Activated T-cell treated with anti-CD3 and anti-CD28 coated beads for 4 hours (primary cell): ENCODE measurements at places on chromosomes 13 and 19.

DNA sequence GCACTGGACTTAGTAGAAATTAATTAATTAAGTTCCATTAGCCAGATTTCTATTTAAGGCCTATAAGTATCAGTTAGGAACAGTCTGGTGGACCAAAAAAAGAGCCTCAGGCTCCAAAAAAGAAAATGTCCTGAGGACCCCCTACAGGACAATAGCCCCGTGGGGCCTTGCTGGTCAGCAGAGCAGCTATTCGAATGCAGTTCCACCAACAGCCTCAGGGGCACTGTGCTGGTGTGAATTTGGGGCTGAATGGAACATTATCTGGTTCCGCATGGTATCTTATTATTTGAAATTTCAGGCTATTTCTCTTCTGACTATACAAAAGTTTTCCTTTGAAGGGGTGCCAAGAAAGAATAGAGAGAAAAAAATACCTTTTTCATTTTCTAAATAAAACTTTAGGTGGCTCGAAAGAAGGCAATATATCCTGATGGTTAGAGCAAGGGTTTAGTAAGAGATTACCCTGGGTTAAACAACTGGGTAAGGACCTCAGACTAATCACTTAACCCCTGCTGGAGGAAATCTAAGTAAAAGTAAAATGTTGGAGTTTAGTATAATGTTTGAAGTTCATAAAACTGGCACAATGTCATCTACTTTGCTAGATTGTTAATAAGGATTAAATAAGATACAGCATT is 147.2 kb downstream of the MIPEP start:
- DNase-seq = no peak

DNA sequence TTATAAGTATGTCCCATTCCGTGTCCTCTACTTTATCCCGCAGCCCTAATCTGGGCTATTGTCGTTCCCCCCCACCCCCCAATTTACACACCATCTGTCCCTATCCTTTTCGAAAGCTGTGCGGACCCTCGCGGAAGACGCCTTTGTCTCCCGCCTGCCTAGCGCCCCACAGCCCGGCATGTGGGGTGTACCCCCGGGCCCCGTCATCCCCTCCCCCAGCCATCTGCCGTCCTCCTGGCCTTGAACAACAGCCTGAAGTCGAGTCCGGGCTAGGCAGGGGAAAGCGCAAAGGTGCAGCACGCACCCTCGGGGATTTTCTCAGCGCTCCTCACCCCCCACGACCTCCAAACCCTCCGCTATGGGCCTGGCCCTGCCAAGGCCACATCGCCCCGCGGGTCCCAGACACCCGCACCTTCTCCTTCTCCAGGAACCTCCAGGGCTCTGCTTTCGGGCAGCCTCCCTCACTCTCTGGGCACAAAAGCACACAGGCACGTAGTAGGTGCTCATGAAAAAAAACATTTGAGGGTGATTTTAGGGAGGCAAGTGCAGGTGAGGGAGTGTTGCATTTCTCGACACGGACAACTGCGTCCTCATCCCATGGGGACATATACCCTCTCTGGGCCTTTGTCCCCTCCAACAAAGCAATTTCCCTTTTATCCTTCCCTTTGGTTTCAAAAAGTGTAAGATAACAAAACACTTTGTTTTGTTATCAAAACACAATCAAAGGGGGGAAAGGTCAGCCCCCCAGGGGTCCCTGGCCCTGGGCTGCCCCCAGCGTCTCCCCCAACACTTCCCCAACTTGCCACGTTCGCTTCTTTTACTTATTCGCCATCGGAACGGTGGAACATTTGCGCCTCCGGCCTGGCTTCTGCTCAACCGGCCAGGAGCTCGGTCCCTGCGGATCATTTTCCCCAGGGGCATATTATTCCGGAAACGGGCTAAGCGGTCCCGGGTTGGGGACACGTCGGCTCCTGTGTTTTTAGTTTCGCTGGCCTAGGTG is 16.4 kb downstream of the CCDC124 start:
- DNase-seq = no peak

- DNase-seq = no peak
Measured at GRCh38 chr19:7645656-7646425, 8.9 kb downstream of the STXBP2 start.

- DNase-seq = no peak
Measured at GRCh38 chr13:112455476-112456059, 79.4 kb downstream of the SPACA7 start.

DNA sequence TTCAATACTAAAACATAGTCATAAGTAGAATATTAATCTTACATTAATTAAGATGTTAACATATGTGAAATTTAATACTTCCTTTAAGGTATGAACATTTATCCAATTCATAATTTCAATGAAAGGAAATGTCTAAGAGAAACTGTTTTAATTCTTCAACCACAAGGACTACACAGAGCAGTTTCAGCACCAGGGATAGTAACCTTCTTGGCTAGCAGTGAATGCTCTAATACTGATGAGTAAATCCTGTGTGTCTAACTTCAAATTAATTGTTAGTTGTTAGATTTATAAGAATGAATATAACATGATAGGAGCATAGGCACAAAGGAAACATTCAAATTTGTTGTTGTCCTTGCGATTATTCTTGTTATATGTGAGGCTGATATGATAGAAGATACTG is 15.6 kb upstream of the NBEA start:
- no peak for DNase-seq

DNA sequence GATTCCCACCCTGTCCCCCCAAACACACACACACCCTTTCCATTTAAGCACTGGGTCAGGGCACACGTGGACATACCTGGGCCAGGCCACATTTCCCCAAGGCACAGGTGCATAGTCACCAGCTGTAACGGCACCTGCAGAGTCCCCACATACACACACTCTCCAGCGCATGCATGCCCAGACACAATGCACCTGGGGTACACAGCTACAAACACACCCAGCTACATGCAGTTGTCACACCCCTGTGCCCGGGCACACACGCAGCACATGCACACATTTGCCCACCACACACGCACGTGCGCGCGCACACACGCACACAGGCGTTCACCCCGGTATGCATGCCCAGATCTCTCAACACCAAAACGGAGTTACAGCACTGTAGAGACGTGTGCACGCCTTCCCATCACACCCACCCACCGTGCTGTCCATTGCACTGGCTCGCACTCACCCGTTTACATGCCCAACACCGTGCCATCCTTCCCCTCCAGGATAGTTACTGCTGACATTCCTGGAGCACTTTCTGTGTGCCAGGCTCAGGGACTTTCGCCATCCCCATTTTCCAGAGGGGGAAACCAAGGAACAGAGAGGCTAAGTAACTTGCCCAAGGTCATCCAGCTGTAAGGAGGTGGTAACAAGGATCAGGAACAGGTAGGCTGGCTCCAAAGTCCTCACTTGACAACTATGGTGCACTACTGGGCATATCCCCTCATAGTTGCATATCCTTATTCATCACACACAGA is 749 bp upstream of the SHANK1 start:
- no peak for DNase-seq

DNA sequence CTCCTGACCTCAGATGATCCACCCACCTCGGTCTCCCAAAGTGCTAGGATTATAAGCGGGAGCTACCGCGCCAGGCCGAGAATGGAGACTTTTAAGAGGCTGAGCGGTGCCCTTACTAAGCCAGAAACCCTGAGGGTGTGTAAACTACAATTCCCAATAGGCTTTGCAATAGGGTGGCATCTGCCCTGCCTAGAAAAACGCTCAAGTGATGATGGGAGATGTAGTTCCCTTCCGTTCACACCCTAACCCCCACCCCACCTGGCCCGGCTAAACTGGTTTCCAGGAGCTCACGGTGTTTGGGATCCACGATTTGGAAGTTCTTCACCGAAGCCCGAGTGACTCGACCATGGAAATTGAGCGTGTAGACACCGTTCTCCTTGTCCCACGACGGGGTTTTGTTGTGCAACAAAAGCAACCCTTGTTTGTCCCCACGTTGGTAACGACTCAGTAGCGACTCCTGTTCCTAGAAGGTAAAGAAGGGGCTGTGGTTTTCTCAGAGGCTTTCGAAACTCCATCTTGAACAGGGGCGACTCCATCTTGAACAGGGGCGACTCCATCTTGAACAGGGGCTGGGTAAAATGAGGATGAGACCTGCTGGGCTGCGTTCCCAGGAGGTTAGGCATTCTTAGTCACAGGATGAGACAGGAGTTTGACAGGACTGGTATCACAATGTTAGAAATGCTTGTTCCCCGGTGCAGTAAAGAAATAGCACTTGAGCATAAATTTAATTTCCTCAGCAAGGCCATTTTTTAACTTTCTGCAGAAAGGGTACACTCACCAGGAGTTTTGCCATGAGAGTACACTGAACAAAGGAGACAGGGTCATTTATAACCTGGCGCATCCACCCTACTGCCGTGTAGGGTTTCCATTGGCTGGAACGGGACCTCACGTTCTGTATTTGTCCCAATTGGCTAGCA is 9.8 kb downstream of the PPP1R15A start:
- no peak for DNase-seq

DNA sequence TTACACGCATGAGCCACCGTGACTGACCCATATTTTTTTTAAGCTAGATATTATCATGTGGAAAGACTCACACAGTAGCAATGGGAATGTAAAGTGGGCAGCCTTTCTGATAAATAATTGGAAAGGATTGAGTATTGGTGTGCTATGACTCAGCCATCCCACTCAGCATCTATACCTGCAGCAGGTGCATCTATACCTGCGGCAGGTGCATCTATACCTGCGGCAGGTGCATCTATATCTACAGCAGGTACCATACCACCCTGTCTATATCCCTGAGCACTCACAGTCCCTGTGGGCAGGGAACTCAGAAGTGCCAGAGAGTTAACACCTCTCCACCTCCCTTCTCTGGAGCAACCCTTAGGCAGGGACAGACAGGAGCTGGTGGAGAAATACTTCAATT is 5.2 kb upstream of the LRRC8E start:
- no peak for DNase-seq

DNA sequence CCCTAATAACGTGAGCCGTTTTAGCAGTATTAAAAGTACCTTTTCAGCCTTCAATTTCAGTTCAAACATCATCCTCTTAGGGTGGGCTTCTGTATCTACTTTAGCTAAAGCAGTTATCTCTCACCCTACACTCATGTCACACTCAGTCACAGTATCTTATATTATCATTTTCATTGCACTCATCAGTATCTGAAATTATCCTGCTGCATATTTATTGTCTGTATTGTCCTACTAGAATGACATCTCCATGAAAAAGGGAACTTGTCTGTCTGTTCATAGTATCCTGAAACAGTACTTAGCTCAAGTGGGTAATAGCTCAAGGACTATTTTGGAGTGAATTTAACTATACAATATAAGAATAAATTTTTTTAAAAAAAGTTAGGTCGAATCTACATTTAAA is 19.9 kb upstream of the RFC3 start:
- DNase-seq = no peak

- no peak for DNase-seq
Measured at GRCh38 chr13:24270639-24271141, 38.7 kb upstream of the C1QTNF9 start.

DNA sequence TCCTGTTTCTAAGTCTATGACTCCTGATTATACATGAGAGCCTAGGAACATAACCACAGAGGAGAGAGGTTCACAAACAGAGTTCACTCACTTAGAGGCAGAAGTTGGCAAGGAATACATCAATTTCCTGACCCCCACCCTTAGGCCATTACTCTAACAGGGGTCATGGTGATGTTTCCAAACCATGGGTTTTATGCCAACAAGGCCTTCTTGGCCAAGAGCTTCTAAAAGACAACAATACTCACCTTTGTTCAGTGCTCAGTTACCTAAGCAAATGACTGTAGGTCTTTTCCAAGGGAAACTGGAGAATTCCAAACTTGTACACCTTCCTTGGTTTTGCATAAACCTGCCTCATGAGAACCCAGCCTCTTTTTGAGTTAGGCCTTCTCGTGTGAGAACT is 52.6 kb downstream of the ERICH4 start:
- no peak for DNase-seq

DNA sequence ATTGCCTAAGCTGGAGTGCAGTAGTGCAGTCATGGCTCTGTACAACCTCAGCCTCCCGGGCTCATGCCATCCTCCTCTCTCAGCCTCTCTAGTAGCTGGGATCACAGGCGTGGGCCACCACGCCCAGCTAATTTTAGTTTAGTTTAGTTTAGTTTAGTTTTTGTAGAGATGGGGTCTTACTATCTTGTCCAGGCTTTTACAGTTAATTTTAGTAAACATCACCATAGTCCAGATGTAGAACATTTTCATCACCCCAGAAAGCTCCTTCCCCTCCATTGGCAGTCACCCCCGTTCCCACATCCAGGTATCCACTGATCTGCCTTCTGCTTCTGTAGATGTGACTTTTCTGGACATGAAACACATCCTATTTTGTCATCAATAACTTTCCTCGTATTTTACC is 41.1 kb downstream of the DNM2 start:
- no peak for DNase-seq

GRCh38 chr19:28705008-28705407 is 507.9 kb downstream of the UQCRFS1 start:
- DNase-seq = no peak

DNA sequence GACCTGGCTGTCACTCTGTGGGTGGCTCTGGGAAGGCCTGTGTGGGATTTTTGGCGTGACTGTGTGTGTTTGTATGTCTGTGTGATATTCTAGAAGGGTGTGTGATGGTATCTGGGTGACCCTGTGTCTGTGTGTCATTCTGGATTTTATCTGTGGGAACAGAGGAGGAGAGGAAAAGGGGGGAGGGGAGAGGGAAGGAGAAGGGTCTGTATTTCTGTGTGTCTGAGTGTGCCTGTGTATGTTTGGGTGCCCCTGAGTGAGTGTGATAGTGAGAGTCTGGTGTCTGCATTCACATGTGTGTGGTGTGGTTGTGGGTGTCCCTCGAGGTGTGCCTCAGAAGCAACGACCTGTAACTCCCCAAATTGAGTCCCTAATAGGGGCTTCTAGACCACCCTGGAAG is 8.1 kb upstream of the NFIX start:
- no peak for DNase-seq

- no peak for DNase-seq
Measured at GRCh38 chr13:99067159-99067985, 89.5 kb upstream of the DOCK9 start.

DNA sequence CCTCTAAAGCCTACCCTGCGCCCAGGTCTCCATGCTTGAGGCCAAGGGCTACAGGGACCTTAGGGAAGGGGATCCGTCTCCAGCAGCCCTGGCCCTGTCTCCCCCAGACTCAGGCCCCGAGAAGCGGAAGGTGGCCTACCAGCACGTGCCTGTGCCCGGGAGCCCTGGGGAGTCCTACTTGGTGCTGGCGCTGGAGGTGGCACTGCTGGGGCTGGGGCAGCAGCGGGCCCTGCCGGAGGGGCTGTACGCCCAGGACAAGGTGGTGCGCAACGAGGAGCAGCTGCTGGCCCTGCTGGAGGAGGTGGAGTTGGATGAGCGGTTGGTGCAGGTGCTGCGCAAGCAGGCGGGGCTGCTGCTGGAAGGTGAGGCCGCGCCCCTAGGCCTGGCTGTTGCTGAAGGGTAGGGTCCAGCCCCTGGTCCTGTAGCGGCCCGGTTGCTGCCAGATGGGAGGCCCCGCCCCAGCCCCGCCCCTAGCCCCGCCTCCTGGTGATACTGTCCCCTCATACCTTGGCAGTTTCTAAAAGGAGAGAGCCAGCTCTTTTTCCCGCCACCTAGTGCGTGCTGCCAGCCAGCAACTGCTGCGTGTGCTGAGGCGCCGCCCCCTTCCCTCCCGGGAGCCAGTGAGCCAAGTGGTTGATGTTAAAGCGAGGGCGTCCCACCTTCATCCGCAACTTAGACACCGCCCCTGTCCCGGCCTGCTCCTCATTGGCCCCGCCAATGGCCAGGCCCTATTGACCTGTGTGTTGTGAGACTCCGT is 22.6 kb downstream of the ZSWIM4 start:
- DNase-seq = no peak

- no peak for DNase-seq
Measured at GRCh38 chr13:93307651-93308050, 81.0 kb downstream of the GPC6 start.
